ENCODE measurements at places on chromosomes 1 and 21. TPM values are rescaled to one million over a fixed set of nuclear protein-coding genes. Genes with fewer than 3 reads are reported as not detected.

HUNK gene
- under 0.01 TPM for total RNA-seq

FCGR3A gene
- not detected for total RNA-seq

PRRX1 gene
- 523 TPM for total RNA-seq

OXCT2 gene
- 1.6 TPM for total RNA-seq

LINGO4 gene
- not detected for total RNA-seq

COL8A2 gene
- 2.3 TPM for total RNA-seq

FAM3B gene
- total RNA-seq = not detected

AMY2A gene
- not detected for total RNA-seq

FAM43B gene
- total RNA-seq = under 0.01 TPM

CNIH4 gene
- total RNA-seq = 74.6 TPM

Measured in subcutaneous preadipocyte (primary cell).